ENCODE measurements at places on chromosomes 16 and 17.

GRCh38 chr16:25158401-25158800 lies 46.9 kb downstream of the LCMT1 start:
- DNase-seq, result no peak

DNA sequence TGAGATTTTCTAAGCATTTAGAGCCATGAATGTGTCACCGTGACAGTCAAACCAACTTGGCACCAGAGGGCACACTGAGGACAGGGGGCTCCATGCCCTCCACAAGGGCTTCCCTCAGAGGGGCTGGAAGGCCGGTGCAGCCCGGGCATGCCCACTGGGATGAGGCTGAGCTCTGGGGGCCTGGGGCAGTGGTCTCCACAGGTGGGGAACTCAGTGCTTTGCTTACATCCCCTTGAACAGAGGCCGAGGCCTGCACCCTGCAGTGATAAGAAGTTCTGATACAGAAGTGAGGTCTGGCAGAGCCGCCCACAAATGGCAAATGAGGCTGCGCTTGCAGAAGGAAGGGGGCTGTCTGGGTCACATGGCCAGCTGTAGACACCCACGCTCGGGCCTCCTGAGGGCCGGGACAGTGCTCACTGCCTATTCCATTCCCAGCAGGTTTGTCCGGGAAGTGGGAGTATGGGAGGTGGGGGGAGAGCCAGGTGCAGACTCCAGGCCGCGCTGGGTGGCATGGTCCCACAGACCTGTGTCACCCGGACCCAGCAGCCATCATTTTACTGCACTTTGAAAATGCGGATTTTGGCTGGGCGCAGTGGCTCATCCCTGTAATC lies 116.8 kb upstream of the CREBBP start:
- no peak for DNase-seq

- DNase-seq, result no peak
These were observed 3.7 kb downstream of the GGA2 start for GRCh38 chr16:23506606-23506994.

GRCh38 chr17:82112914-82113311 lies 14.9 kb upstream of the FASN start:
- DNase-seq, result no peak

GRCh38 chr17:57356719-57357391 lies 100.5 kb downstream of the MSI2 start:
- no peak for DNase-seq

DNA sequence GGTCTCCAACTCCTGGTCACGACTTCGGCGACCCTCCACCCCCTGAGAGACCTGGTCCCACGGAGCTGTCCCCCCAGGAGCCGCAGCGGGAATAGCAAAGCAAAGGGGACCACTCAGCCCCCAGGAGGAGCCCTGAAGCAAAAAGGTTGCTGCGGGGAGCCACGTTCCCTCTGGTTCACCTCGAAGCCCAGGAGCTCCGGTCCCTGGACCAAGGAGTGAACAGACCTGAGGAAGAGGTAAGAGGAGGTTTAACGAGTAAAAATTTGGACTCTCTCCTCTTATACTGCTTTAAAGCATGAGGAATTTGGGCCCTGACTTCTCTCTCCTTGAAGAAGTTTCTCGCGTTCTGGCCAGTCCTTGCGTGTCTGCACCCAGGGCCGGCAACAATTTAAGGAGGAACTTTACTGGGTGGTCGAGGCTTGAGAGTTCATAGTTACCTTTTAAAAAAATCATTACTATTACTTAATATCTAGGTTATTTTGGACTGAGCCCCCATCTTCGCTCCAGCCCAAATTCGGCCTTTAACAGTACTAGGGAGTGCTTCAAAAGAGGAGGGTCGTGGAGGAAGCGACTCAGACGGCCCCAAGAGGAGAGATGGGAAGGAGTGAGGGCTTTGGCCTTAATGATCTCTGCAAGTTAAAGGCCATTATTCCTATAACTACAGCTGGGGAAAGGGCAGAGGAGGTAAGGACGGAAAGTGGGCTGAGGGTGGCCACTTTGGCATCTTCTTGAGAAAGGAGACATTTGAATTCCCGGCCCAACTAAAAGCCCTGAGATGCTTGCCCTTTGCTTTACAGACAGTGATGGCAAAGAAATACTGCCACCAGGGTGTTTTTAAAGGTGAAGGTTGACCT lies 16.9 kb upstream of the HOXB9 start:
- DNase-seq, result no peak

GRCh38 chr16:72068930-72069329 lies 5.9 kb downstream of the HPR start:
- DNase-seq, result no peak

- DNase-seq, result no peak
These were observed 46.2 kb downstream of the SMPD3 start for GRCh38 chr16:68401871-68402747.

DNA sequence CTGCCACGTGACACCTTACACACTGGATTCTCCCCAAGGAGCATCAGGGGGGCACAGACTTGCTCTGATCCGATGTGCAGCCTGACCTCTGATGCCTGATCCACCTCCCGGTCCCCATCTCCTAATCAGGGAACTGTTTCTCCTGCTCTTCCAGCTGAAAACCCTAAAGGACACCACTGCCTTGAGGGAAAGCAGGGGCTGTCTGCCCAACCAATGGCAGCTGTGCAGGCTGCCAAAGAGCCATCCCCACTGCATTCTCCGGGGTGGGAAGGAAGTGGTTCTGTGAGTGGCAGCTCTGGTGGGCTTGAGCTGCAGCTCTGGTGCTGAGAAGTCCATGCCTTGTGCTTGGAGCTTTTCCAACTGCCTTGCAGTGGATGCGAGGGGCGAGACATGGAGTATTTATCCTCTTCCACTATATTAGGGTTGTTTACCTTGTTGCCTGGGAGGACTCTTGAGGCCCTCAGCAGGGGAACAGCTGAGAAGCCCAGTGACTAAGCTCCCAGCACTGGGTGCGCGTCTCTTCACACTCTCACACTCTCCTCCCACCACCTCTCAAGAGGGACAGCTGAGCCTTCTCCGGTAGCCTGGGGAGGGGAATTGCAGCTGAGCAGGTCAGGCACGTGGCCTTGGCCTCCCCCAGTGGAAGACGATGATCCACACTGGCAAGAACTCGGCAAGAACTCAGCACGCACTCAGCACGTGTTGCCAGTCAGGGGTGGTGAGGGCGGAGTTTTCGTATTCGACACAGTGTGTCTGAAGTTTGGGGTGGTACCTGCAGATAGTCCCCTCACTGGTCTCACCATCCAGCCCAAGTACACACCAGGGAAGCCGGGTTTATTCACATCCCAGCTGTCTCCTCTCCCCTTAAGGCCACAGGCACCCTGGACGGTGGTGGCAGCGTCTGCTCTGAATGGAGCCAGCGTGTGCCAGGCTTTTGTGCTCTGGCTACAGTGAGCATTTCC lies 21.1 kb upstream of the SPATA32 start:
- DNase-seq, result peak; percentile 85

GRCh38 chr17:50426472-50426782 lies 409 bp downstream of the ACSF2 start:
- no peak for DNase-seq

- peak; percentile 92 for DNase-seq
These were observed at the start of gene DRG2 for GRCh38 chr17:18087610-18088491. Gene DRG2 (plus strand): TSS chr17:18087948. CDS start chr17:18088024, 76 bp downstream.

GRCh38 chr16:65660390-65660789 lies 538.5 kb upstream of the CDH11 start:
- no peak for DNase-seq

DNA sequence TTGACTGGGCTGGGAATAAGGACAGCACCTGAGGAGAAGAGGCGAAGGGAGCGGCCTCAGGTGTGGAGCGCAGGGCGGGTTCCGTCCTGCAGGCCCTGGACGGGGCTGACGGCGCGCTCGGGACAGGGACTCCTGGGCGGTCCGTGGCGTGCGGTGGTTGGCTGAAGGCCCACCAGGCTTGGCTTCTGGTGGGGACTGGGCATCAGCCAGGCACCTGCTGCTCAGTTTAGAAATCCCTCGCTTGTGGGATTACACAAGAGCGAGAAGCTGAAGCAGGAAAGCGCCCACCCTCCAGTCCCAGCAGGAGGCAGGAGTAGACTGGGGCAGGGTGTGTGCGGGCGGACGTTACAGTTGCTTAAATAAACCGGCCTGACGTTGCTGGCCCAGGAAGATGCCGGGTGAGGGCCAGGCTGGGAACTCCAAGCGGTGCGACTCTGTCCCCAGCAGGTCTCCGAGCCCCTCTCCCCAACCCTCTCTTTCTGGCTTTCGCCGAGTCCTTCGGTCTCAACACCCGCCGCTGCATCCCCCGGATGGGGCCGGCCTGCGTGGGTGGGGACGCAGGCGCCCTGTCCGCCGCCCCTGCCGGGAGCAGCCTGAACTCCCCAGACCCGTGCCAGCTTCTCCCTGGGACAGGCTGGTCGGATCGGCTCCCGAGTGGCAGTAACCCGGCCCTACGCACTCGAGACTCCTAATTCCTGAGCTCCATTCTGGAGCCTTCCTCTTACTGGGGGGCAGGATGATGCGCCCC lies 639 bp downstream of the MIF4GD start:
- peak; percentile 47 for DNase-seq
